Stimulated activated CD8-positive, alpha-beta memory T cell treated with anti-CD3 and anti-CD28 coated beads, Interleukin-4, amount 100 ng/mL, for 1 hour (primary cell): ENCODE measurements at places on chromosomes 12 and 14.

GRCh38 chr14:64005822-64006221, 153.0 kb downstream of the SYNE2 start:
- no peak for DNase-seq

GRCh38 chr14:63902375-63902976, 49.7 kb downstream of the SYNE2 start:
- no peak for DNase-seq

DNA sequence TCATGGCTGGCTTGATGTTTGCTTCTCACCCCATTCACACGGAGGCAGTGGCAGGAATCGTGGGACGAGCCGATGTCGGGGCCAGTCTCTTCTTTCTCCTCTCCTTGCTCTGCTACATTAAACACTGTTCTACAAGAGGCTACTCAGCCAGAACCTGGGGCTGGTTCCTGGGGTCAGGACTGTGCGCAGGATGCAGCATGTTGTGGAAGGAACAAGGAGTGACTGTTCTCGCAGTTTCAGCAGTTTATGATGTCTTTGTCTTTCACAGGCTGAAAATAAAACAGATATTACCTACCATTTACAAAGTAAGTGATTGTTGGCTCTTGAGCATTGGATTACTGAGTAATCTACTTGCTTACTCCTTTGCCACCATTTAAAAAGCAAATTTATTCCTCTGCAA, 170.6 kb downstream of the TMTC2 start:
- DNase-seq, result no peak

DNA sequence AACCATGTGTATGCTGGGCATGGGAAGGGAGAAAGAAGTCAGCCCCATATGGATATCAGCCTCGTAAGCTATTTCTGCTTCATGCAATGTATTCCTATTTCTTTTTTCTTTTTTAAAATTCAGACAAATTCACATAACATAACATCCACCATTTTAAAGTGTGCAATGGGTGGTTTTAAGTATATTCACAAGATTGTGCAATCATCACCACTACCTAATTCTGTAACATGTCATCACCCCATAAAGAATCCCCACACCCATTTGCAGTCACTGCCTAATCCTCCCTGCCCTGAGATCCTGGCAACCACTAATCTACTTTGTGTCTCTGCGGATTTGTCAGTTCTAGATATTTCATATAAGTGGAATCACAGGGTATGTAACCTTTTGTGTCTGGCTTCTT, 9.5 kb downstream of the POMT2 start:
- DNase-seq, result no peak

DNA sequence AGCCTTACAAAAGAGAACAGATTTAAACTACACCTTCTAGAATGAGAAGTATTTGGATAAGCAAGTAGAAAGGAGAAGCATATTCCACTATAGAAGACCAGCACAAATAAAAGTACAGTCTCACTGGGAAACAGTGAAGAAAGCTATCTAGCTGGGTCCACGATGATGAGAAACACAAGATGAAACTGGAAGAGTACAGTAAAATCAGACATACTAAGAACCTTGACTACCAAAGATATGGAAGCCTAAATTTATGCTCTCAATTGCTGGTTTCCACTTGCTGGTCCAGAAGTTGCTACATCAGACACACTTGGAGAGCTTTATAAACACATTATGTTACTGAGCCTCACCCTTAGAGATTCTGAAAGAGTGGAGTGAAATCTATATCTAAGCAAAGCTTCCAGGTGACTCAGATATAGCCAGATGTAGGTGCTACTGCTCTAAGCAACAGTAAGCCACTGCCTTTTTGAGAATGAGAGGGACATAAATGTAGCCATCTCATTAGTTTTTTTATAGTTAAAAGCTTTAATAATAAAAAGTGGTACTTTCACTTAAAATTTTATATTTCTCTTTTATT, 96.3 kb upstream of the BBS10 start:
- no peak for DNase-seq

DNA sequence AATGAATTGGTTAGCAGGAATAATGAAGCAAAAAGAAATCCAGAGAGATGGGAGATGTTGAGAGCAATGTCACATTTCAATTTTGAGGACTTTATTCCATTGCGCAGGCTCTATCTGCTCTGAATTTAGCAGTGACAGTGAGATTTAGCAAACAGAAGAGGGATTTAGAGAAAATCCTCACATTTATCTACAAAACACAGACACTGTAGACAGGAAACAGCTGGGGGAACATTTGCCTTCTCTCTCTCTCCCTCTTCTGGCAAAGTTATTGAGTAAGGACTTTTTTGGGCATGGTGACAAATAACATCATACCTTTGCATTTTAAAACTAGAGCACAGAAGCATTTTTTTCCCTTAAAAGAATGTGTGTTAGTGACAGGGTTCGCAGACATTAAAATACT, at the start of gene IGF1:
Gene IGF1 (minus strand): TSS at position 158 of the 400 bp plus-strand sequence. CDS start 182 bp downstream, outside the sequence.
- DNase-seq, result no peak

DNA sequence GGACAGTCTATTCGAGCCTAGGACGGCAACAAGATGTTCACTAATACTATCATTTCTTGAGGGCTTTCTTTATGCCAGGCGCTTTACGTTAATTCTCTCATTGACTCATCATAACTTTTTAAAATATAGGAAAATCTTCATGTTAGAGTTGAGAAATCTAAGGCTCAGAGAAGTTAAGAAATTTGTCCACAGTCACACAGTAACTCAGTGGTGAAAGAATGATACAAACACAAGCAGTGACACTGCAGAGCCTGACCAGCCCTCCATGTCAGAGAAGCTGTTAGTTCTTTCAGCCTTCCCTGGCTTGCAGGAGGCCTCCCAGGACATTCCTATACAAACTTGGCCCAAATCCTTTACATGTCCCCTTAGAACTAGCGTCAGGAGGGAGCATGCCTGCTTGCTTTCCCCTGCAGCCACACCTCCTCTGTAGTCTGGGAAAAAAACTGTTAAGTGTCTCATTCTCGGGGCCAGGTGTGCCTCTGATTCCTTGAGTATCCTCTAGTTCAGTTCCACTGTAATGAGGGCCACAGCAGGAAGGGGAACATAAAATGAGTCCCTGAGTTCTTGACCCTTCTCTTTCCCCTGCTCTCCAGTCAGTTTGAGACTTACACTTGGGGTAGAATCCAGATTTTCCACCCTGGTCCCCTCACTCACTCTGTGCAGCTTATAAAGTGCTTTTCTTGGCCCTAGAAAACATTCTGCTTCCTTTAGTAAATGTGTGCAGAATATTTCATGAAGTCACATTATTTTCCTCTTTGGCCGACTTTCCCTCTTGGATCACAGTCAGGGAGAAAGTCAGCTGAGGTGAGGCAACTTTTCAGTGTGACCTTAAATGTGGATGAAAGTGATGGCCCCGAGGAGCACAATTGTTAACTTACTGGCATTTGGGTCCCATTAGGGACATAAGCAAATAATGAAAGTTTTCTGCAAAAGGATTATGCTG, 152.2 kb upstream of the HIF1A start:
- no peak for DNase-seq
